Tibial nerve (tissue), 4 donors: ENCODE measurements at places on chromosomes 3 and 15. TPM values are rescaled to one million over a fixed set of nuclear protein-coding genes. Genes with fewer than 3 reads are reported as not detected.
A peak's percentile ranks its signal among the peaks of the same experiment; 100 is the strongest.

DNA sequence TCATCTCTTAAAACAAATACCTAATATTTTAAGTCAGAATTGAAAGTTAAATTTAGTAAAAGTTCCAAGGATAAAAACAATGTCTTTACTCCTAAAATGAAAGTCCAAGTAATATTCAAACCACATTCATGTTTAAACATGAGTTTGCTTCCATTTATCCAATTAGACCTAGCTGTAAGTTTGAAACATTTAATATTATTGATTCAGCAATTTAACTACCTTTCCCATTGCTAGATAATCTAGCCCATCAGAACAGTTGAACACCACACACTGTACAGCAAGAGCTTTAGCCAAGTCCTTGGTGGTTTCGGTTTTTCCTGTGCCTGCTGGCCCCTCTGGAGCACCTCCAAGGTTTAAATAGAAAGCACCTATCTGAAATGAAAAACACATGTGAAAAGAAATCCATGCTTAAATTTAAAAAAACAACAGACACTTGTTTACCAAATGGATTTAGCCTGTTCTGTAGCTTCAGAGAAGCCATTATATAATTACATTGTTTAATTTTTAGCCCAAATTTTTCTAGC is 97.8 kb downstream of the DNAH12 start:
- no peak for DNase-seq
- H3K27ac ChIP-seq = no peak overlapping the region
- H3K27me3 ChIP-seq = no peaks in the 10 kb centered on the region
- no peak overlapping the region for H3K4me3 ChIP-seq

ACY1 gene
- 40.6 TPM for total RNA-seq

- no peak overlapping the region for H3K27ac ChIP-seq
- H3K4me3 ChIP-seq = no peak overlapping the region
- DNase-seq = no peak
- H3K4me1 ChIP-seq = peaks cover 10% of the 10 kb centered on the region
- no peaks in the 10 kb centered on the region for H3K27me3 ChIP-seq
These were observed 283.9 kb upstream of the THBS1 start for GRCh38 chr15:39296955-39297354.

CSK gene
- total RNA-seq = 14.9 TPM

- DNase-seq = no peak
- no peak overlapping the region for H3K27ac ChIP-seq
- peaks cover 36% of the 10 kb centered on the region for H3K4me1 ChIP-seq
These were observed 506.3 kb downstream of the SHQ1 start for GRCh38 chr3:72341920-72342319.

DNA sequence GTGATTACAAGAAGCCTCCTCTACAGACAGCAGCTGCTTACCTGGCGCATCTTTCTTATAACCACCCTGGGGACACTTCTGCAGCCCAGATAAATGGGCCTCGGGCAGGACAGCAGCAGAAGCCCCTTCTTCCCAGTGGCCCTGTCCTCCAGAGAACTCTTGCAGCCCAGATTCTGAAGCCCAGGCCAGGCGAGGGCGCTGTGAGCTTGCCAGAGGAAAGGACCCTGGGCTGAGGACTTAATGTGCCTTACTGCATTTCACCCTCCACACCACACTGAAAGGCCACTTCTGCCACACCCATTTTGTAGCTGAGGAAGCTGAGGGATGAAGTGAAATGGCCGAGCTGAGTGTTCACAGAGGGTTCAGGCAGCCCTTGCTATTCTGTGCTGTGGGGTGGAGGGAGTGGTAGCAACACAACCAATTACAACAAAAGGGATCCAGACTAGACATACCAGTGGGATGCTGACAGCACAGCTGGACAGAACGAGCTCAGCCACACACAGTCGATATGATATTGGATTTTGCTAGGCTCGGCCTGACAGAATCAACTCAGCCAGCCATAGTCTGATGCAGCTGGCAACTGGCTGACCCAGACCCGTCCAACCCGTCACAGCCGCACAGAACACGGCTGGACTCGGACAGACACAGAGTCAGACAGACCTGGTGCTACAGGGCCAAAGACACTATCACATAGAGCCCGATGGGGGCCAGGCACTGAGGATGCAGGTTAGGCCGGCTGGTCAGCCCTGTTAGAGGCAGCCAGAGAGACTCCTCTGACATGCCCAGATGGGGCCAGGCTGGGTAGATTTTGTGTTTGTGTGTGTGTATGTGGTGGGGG is 7.3 kb downstream of the ACOX2 start:
- no peak overlapping the region for H3K27ac ChIP-seq
- peak; percentile 40 for DNase-seq
- no peaks in the 10 kb centered on the region for H3K36me3 ChIP-seq
- H3K27me3 ChIP-seq = no peaks in the 10 kb centered on the region
- H3K4me1 ChIP-seq = peaks cover 3% of the 10 kb centered on the region
- H3K4me3 ChIP-seq = no peak overlapping the region

- H3K27ac ChIP-seq = no peak overlapping the region
- H3K36me3 ChIP-seq = no peaks in the 10 kb centered on the region
- no peaks in the 10 kb centered on the region for H3K27me3 ChIP-seq
- no peak for DNase-seq
- H3K4me3 ChIP-seq = no peak overlapping the region
These were observed 11.9 kb downstream of the P3H2 start for GRCh38 chr3:190108804-190109203.

- H3K4me1 ChIP-seq = peaks cover 25% of the 10 kb centered on the region
- no peaks in the 10 kb centered on the region for H3K36me3 ChIP-seq
- H3K27ac ChIP-seq = no peak overlapping the region
- DNase-seq = no peak
These were observed 123.2 kb upstream of the UBE2E2 start for GRCh38 chr3:23079976-23080375.

GRCh38 chr3:108242776-108243175 is 20.6 kb upstream of the IFT57 start:
- H3K27ac ChIP-seq = no peak overlapping the region
- no peaks in the 10 kb centered on the region for H3K4me1 ChIP-seq
- H3K4me3 ChIP-seq = no peak overlapping the region
- DNase-seq = no peak
- no peaks in the 10 kb centered on the region for H3K36me3 ChIP-seq

GRCh38 chr3:70861855-70862254 is 549.4 kb upstream of the MDFIC2 start:
- no peak for DNase-seq
- no peaks in the 10 kb centered on the region for H3K36me3 ChIP-seq
- H3K4me1 ChIP-seq = no peaks in the 10 kb centered on the region

DNA sequence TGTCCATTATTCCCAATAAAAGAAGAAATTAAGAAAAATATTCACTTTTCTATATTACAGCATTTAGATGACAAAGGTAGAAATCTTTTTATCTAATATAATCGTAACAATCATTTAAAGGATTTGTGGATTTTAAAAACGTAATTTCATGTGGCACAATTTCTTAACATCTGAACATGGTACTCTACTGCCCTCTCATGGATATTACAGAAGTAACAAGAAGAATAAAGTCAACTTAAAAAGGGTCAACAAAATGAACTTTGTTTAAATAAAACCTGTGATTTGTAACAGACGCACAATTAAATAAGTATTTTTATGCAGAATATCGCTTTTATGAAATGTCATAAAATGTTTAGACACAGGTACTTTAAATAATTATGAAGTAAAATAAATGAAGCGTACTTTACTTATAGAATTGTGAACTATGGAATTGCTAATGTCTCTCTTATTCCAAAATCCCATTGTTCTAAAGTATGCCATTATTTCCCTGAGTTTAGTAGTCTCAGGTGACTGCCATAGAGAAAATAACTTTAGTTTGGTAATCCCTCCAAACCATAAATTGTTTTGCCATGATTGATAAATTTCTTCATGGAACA is 366.8 kb upstream of the ZNF385D start:
- H3K36me3 ChIP-seq = no peaks in the 10 kb centered on the region
- no peaks in the 10 kb centered on the region for H3K4me1 ChIP-seq
- DNase-seq = no peak
- no peak overlapping the region for H3K27ac ChIP-seq
- no peaks in the 10 kb centered on the region for H3K27me3 ChIP-seq

ZXDC gene
- 54.0 TPM for total RNA-seq

- no peak overlapping the region for H3K27ac ChIP-seq
- no peak for DNase-seq
- no peaks in the 10 kb centered on the region for H3K36me3 ChIP-seq
These were observed 5.4 kb downstream of the MUC4 start for GRCh38 chr3:195806211-195806915.

- no peak overlapping the region for H3K27ac ChIP-seq
- no peaks in the 10 kb centered on the region for H3K27me3 ChIP-seq
- no peak for DNase-seq
- H3K4me1 ChIP-seq = peaks cover 47% of the 10 kb centered on the region
- no peak overlapping the region for H3K4me3 ChIP-seq
- no peaks in the 10 kb centered on the region for H3K36me3 ChIP-seq
These were observed 6.8 kb downstream of the TSPAN3 start for GRCh38 chr15:77064063-77064462.

CLEC3B gene
- 326 TPM for total RNA-seq

DNA sequence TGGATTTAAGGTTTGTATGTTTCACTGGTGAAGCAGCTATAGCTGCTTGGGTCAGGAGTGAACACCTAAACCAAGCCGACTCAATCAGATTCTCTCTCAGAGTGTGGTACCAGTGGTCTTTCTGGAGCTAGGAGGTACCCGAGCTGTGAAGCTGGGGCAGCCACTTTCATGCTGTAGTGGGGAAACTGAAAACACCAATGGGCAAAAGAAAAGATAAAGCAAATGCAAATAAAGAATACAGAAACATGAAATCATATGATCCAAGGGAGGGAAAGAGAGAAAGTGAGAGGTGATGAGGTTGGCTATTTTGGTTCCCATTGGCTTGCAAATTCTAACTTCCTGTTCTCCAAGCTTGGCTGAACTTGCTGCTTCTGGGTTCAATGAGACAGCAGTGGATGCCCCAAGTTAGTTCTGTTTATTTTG is 212.3 kb upstream of the CFAP20DC start:
- H3K27ac ChIP-seq = no peak overlapping the region
- DNase-seq = no peak
- H3K27me3 ChIP-seq = no peaks in the 10 kb centered on the region
- H3K4me3 ChIP-seq = no peak overlapping the region
- no peaks in the 10 kb centered on the region for H3K4me1 ChIP-seq

GRCh38 chr15:63191895-63192618 is 2.7 kb downstream of the RAB8B start:
- H3K4me1 ChIP-seq = no peaks in the 10 kb centered on the region
- no peaks in the 10 kb centered on the region for H3K27me3 ChIP-seq
- H3K36me3 ChIP-seq = no peaks in the 10 kb centered on the region
- peak overlapping the region; percentile 93 for H3K27ac ChIP-seq

GRCh38 chr3:178676077-178676476 is 139.8 kb downstream of the KCNMB2 start:
- no peaks in the 10 kb centered on the region for H3K36me3 ChIP-seq
- no peaks in the 10 kb centered on the region for H3K27me3 ChIP-seq
- H3K4me1 ChIP-seq = no peaks in the 10 kb centered on the region
- DNase-seq = no peak

MORC1 gene
- not detected for total RNA-seq

GRCh38 chr3:45455040-45455439 is 66.7 kb downstream of the LARS2 start:
- no peak overlapping the region for H3K4me3 ChIP-seq
- peaks cover 16% of the 10 kb centered on the region for H3K36me3 ChIP-seq
- no peak overlapping the region for H3K27ac ChIP-seq
- H3K4me1 ChIP-seq = no peaks in the 10 kb centered on the region
- no peak for DNase-seq

THRB gene
- total RNA-seq = 6.3 TPM

DNA sequence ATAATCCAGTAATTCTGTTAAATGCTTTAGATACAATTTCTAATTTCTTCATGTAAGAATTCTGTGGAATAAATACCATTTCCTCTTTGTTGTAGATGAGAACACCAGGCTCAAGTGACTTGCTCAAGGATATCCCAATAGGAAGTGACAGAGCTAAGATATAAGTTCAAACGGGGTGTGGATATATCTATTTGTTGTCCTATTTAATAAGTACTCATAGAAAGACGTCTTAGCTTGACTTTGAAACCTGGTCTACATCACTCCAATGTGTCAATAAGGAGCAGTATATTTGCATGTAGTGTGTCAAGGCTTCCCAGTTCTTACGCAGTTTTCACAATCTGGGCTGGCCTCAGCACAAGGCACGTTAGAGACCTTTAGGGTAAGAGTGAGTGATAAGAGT is 4.7 kb upstream of the GCSAM start:
- peaks cover 16% of the 10 kb centered on the region for H3K4me1 ChIP-seq
- no peaks in the 10 kb centered on the region for H3K36me3 ChIP-seq
- no peak for DNase-seq
- H3K27me3 ChIP-seq = no peaks in the 10 kb centered on the region
- no peak overlapping the region for H3K4me3 ChIP-seq

GRCh38 chr3:153970047-153970446 is 151.1 kb upstream of the ARHGEF26 start:
- H3K36me3 ChIP-seq = no peaks in the 10 kb centered on the region
- no peak overlapping the region for H3K27ac ChIP-seq
- H3K4me3 ChIP-seq = no peak overlapping the region
- H3K27me3 ChIP-seq = no peaks in the 10 kb centered on the region
- no peaks in the 10 kb centered on the region for H3K4me1 ChIP-seq

TXNRD3 gene
- 20.7 TPM for total RNA-seq

DNA sequence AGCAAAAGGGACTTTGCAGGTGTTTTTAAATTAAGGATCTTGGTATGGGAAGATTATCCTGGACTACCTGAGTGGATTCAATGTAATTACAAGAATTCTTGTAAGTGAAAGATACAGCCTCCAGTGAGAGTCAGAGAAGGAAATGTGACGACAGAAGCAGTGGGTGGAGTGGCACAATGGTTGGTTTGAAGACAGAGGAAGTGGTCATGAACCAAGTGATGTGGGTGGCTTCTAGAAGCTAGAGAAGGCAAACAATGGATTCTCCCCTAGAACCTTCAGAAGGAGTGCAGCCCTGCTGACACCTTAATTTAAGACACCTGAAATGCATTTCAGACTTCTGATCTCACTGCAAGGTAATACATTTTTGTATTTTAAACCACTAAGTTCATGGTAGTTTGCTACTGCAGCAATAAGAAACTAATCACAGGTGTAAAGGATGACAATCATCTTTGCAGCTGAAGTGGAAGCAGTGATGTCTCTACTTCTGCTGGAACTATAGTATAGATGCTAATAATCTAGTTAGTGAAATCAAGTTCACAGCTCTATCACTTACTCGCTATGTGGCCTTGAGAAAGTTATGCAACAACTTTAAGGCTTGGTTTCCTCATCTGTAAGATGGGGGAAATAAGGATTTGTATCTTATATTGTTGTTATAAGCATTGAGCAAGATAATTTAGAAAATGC is 403.4 kb upstream of the SUCLG2 start:
- H3K27ac ChIP-seq = no peak overlapping the region
- no peak for DNase-seq
- H3K36me3 ChIP-seq = no peaks in the 10 kb centered on the region
- H3K27me3 ChIP-seq = no peaks in the 10 kb centered on the region
- H3K4me3 ChIP-seq = no peak overlapping the region

- no peaks in the 10 kb centered on the region for H3K4me1 ChIP-seq
- H3K27ac ChIP-seq = no peak overlapping the region
- peaks cover 45% of the 10 kb centered on the region for H3K36me3 ChIP-seq
- no peak for DNase-seq
- H3K27me3 ChIP-seq = no peaks in the 10 kb centered on the region
These were observed 39.8 kb downstream of the CD47 start for GRCh38 chr3:108051005-108051404.

- no peaks in the 10 kb centered on the region for H3K27me3 ChIP-seq
- no peaks in the 10 kb centered on the region for H3K4me1 ChIP-seq
- no peak for DNase-seq
These were observed 6.9 kb downstream of the SELENOT start for GRCh38 chr3:150609988-150610387.

GRCh38 chr15:52765785-52766184 is 24.4 kb downstream of the ONECUT1 start:
- H3K27ac ChIP-seq = no peak overlapping the region
- no peaks in the 10 kb centered on the region for H3K4me1 ChIP-seq
- no peak overlapping the region for H3K4me3 ChIP-seq
- H3K27me3 ChIP-seq = no peaks in the 10 kb centered on the region

PLAAT1 gene
- 0.84 TPM for total RNA-seq
